Left ventricle myocardium inferior (tissue), 1 donor: ENCODE measurements at places on chromosomes 4 and X. TPM values are rescaled to one million over a fixed set of nuclear protein-coding genes. Genes with fewer than 3 reads are reported as not detected.

Gene CDS1
- 1.3 TPM for total RNA-seq

Gene VCX3A
- not detected for total RNA-seq

GRCh38 chrX:9164086-9164485 lies 130.2 kb upstream of the FAM9B start:
- H3K36me3 ChIP-seq = no peaks in the 10 kb centered on the region
- no peaks in the 10 kb centered on the region for H3K27me3 ChIP-seq
- DNase-seq = no peak
- no peak overlapping the region for H3K27ac ChIP-seq

DNA sequence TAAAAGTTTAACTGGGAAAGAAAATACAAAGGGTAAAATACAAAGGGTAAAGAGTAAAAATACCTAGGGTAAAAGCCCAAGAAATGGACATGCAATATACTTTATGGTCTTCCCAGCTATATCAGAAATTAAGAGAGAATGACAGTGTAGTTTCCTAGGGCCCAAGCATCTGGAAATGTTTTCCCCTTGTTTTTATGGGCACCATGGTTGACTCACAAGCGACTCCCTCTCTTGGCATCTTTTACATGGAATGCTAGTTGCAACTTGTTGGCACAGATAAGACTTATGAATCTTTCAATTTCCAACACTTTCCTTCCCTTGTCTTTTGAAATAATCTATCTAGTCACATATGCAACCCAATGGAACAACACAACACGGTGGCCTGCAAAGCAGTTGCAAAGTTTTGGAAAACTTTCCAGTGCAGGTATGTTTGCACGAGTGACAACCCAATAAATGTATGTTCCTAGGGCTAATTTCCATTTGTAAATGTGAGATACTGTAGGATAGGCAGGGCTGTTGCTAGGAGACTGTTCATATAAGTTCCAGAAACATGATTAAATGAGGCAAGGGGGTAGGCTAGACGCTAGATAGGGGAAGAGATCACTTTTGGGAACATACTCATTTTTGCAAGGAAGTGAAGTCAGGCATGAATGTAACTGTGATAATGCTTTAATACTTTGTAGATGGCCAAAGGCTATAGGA lies 36.4 kb upstream of the CWH43 start:
- H3K36me3 ChIP-seq = no peaks in the 10 kb centered on the region
- no peaks in the 10 kb centered on the region for H3K4me1 ChIP-seq
- no peak overlapping the region for H3K4me3 ChIP-seq
- no peak for DNase-seq
